ENCODE measurements at places on chromosomes 11 and 22. TPM values are rescaled to one million over a fixed set of nuclear protein-coding genes. Genes with fewer than 3 reads are reported as not detected.

The OR52A5 gene
- not detected for total RNA-seq

The SEC14L2 gene
- 1.3 TPM for total RNA-seq

The TUB gene
- 12.2 TPM for total RNA-seq

The KCNJ4 gene
- 67.8 TPM for total RNA-seq

The FDXACB1 gene
- total RNA-seq, result 0.73 TPM

The TFIP11 gene
- total RNA-seq, result 18.0 TPM

The KCNJ11 gene
- 9.8 TPM for total RNA-seq

The TAF10 gene
- 126 TPM for total RNA-seq

The FJX1 gene
- 3.6 TPM for total RNA-seq

The RHBDD3 gene
- 16.7 TPM for total RNA-seq

The FAT3 gene
- 9.2 TPM for total RNA-seq

The REXO2 gene
- 162 TPM for total RNA-seq

The RFPL2 gene
- total RNA-seq, result not detected

All from cardiac septum (tissue), 1 donor.